Activated T-cell treated with anti-CD3 and anti-CD28 coated beads for 4 hours (primary cell): ENCODE measurements at places on chromosomes 6 and 20.

DNA sequence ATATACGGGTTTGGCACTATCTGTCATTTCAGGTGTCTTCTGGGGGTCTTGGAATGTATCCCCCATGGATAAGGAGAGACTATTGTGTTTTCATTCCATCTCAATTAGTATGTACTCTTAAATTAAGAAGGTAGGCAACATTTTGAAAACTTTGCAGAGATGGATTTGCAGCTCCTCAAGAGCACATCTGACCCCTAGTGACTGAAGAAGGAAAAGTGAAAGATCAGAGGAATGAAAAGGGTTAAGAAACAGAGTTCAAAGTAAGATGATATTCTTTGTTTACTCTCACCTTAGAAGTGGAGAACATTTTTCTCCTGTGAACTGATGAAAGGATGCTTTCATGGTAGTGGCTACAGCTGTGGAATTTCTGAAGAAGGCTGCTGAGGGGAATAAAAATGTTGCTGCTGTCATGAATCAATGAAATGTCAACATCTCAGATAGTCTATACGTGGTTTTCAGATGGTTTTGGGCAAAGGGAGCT lies 41.5 kb downstream of the SH3BGRL2 start:
- DNase-seq, result no peak

DNA sequence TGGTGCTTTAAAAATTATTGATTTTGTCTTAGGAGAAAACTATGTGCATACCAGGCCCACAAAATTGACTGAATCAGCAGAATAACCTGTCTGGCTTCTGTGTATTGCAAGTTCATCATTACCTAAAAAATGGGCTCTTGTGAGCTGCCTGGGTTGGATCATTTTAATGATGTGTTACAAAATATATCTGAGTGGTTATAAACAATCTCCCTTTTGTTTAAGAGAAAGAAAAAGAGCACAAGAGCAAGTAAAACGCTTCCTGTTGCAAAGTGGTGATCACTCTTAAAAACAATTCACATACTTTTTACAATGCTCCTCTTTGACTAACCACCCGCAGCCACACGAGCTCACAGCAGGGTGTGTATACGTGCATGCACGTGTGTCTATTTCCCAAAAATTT lies 335.1 kb downstream of the HDGFL1 start:
- no peak for DNase-seq

GRCh38 chr20:59804347-59804746 lies 129.1 kb downstream of the SYCP2 start:
- DNase-seq, result no peak

DNA sequence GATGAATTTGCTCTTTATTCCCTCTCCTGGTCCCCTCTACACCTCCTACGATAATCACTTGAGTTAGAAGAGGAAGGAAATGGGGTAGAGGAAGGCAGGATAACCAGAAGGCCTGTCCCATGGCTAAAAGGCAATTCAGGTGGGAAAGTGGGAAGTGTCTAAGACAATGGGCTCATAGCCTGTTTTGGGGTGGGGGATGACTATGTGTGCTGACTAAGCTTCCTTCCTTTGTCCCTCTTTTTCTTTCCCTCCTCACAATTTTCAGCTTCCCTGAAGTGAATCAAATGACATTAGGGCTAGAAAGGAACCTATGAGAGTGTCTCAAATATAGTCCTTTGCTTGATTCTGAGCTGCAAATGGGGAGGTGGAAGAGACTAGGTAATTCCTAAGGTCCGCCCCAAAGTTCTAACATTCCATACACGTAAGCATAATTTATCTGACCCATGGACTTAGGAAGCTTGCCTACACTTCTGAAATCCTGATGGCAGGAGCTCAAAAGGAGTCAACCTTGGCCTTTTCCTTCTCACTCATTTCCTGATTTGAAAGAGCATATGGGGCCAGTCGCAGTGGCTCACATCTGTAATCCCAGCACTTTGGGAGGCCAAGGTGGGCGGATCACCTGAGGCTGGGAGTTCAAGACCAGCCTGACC lies 24.3 kb downstream of the EDEM2 start:
- no peak for DNase-seq

DNA sequence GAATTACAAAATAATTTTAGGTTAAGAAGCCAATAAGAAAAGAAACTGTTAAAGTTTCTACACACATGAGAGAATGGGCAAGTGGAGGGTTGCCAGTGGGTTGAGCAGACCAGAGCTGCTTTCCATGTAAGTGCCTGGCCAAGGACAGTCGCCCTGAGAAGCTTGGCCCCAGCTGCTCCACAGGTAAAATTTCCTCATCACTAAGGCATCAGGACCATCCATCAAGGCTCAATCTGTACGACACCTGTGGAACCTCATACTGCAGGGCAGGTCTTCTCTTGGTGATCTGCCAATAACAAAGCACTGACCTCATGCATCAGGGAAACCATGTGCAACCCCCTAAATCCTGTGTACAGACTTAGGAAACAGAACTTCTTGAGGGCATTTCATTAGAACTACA lies 115.4 kb downstream of the INSM1 start:
- DNase-seq, result no peak

DNA sequence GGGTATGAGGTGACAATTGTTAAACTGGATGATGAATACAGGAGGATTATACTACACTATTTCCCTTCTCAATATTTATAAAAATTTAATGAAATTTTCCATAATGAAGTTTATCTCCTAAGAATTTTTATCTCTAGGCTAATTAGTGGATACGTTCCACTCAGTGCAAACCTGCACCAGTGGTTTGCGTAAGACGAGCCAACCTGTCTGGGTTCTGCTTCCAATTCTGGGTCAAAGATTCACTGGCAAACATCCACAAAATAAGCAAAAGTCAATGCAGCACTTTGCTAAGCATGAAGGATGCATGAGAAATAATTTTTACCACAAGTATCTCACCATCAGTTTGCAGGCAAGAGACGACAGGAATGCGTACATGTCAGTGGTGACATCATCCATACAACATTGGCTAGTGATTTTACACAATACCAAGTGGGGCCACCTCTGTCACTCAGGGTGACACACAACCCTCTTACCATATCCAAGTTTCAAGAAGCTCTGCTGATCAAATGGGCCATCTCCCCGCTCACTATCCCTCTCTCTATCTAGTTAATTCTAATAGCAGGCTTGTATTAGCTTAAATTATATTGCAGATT lies 51.7 kb downstream of the FAM50B start:
- no peak for DNase-seq

DNA sequence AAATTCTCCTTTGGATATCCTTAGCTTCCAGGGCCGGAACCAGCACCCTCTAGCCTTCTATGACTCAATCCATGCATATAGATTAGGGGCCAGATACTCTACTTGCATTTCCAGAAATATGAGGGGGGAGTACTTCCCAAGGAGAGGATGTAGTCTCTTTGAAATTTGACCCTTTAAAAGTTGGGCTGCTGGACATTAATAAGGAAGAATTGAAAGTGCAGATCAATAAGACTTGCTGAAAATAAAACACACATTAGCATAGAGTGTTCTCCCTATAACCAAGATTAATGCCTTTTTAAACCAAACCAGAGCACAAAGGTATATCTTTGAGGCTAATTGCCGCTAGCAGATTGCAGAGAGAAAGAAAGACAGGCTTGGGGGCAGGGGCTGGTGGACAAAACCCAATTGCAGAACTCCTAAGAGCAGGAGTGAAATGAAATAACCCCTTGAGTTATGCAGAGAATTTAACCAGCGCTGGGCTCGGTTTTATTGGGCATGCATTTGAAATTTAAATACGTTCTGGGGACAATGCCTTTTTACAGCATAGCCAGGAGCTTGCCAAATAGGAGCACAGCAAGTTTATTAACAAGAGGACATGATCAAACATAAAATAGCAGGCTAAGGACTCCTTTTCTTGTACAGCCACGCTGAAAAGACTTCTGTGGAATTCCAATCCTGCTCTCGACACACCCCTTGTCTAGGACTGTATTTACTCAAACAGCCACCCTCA lies 108.2 kb upstream of the SALL4 start:
- DNase-seq, result no peak

DNA sequence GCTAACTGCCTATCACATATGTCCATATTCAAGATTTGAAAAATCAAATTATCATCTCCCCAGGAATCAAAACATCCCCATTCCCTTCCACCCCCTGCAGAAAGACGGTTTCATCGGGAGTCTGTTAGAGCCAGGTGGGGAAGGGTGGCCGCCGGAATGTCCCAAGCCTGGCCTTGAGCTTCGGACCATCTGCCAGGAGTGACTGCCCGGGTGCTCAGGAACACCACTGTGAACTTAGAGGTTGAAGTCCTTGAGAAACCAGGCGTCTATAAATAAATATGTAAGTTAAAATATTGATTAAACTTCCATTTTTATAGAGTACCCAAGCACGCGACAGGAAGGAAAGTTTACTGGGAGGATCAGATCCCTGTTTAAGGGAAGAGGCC lies 250.8 kb downstream of the DLL1 start:
- no peak for DNase-seq

DNA sequence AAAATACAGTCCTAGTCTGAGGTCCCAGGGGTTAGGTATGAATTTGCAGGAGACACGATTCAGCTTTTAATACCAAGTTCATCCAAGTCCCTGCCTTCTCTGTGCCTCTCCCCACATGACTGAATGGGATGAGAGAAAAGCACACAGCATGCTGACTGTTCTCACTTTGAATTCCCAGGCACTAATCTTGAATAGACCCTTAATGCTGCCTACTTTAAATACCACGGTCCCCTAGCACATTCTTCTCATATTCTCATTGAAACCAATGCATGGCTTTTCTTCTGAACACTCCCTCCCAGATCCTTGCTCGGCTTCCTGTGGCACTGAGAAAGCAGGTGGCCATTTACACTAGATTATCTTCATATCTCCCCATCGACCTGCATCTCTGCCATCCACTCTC lies 30.1 kb upstream of the SCAF8 start:
- no peak for DNase-seq

DNA sequence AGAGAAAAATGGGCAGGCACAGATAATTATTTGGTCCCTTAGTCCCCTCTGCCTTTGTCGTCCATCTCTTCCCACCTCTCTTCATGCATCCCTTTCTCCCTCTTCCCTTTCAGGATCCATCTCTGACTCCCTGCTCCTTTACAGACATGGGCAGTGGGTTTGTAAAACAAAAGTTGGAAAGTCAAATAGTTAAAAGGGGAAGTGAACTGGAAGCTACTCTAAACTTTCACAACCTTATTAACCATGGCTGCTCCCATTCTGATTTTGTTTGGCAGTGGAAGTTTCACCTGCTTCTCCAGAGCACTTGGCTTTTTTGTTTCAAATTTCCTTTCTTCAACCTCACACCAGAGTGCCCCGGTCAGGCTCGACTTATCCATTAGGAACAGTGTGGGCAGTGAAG lies 1.2 kb downstream of the HLA-DQA2 start:
- DNase-seq, result no peak

DNA sequence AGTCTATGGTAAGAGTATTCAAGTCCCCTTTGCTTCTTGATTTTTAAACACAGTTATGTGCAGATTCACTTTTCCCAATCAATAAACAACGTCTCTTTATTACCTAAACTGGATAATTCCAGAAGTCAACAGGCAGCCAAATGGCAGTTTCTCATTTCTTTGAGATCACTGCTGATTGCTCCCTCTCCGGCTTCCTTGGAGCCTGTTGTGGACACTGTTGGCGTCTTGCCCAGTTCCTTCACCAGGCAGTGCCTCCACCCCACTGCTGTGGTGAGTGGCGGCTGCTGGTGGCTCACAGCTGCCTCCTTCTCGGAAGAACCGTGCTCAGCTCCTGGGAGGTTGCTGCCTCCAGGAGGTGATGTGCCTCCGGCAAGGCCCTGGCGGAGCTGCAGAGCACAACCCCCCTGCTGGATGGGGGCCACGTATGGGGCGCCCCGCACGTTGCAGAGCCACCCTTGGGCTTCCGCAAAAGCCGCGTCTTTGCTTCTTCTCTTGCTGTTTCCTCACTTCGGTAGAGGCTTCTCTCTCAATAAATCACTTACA lies 105.1 kb upstream of the CNKSR3 start:
- DNase-seq, result no peak

GRCh38 chr20:39310363-39310995 lies 348.3 kb downstream of the DHX35 start:
- DNase-seq, result no peak

DNA sequence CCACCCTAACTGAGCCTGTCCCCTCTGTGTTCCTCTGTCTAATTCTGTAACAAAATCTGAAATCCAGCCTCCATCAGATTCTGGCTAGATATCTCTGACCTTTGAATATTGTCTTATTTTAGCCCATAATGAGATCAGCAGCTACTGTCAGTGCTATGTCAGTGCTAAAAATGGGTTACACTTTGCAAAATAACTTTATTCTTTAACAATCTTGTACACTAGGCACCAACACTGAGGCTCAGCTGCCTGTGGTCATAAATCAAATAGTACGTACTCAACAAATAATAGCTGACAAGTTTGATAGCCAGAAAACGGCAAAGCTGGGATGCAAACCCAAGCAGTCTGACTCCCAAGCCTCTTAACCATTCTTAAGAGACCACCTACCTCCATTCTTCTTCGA lies 22.1 kb downstream of the TTPAL start:
- DNase-seq, result no peak
